Bronchial epithelial cell (primary cell): ENCODE measurements at places on chromosomes 3 and 15.

GRCh38 chr3:127835993-127836882 lies 13.9 kb upstream of the MGLL start:
- no peak for DNase-seq

GRCh38 chr3:193348686-193349085 lies 29.9 kb downstream of the ATP13A5 start:
- DNase-seq: no peak

GRCh38 chr3:125356140-125357026 lies 18.7 kb downstream of the ZNF148 start:
- DNase-seq: no peak

DNA sequence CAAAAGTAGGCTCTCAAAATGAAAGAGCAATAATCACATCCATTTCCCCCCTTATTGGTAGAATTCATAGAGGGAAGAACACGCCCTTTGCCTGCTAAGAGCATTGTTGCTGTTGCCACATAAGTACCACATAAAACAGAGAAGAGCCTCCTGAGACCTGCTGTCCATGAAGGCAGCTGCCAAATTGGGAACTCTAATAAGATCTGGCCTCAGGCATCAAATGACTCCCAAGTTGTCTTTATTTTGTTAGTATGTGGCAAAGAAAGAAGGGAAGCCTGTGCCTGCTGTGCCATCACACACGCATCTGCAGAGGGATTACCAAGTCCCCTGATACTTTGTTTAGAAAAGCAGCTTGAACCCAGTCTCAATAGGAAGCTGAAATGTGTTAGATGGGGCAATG lies 23.9 kb downstream of the VGLL3 start:
- no peak for DNase-seq

DNA sequence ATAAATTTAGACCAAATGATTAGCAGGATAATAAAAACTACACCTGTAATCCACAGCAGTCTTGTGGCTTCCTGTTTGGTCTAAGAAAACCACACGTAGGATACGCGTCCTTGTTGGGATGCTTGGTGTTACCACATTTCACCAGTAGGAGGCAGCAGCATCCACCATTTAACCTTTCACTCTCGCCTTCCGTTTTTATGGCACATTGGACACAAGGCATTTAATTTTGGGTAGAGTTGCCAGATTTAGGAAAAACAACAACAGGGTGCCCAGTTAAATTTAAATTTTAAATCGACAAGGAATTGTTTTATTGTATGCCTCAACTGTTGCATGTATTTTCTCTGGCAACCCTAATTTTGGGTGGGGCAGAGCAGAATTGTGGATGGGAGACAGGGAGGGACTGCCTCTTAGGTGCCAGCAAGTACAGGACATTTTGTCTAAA lies 6.3 kb downstream of the LRRC31 start:
- peak; percentile 79 for DNase-seq

DNA sequence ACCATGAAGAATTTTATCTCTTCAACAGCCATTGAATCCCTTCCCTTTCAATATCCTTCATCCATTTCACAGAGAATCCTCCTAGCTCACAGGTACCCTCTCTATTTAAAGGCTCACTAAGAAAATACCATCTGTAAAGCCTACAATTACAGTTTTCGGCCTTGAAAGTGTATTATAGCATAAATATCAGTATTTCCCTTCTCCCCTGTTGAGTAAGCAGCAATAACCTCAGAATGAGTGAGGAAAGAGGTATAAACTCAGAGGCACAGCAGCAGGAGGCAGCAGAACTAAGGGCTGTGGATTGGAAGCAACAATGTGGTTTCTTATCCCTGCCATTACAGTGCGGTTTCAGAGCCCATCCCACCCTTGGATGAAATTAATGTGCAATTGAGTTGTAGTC lies 360.6 kb upstream of the ATP10A start:
- no peak for DNase-seq

DNA sequence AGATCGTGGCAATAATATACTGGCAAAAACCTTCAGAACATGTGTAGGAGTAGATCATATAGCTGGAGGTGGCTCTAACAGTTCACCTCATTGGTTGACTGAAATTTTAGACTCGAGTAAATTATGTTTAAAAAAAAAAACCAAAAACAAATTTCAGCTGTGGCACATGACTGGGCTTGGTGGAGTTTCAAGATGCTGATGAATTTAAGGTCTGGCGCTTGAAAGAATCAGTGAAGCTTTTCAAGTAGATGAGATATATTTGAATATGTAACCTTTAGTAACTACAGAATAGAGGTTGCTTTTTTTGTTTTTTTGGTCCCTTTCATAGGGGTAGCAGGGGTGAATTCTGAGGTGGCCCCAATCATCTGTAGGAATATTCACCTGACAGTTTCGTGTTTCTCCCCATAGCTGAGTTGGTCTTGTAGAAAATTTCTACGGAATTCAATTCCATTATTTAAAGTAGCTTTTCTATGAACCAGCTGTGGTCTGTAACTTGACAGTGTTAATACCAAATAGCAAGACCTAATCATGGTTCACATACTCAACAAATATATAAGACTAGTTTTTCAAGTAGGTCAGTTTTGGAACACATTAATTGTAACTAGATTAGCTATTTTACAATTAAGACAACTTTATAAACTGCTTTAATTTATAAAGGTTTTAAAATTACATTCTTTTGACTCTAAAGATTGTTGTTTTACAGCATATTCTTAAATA lies 65.6 kb downstream of the MAP4 start:
- no peak for DNase-seq

DNA sequence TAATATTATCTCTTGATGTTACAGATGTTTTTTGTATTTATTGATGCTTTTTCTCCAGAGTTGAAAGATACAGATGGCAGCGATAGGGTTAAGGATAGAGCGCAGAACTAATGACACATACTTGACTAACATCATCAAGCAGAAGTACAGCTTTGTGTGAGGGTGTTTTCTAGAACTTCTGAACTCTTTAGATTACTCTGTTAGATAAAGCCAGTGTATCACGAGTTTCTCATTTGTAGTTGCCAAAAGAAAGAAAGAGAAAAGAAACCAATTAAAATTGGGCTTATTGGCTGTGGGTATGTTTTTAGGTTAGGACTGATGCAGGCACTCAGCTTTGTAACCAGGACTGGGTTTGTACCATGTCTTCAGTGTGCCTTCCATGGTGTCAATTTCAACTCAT lies 6.6 kb upstream of the GPR171 start:
- DNase-seq: peak; percentile 31

DNA sequence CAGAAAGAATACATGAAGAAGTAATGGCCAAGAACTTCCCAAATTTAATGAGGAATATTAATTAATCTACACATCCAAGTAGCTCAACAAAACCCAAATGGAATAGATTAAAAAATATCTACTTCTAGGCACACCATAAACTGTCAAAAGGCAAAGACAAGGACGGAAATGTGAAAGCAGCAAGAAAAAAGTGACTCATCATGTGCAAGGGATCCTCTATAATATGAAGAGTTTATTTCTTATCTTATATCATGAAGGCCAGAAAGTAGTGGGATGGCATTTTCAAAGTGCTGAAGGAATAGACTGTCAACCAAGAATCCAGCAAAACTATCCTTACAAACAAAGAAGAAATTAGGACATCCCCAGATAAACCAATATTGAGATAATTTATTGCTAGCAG lies 73.9 kb upstream of the PRICKLE2 start:
- no peak for DNase-seq

- no peak for DNase-seq
Observed at GRCh38 chr3:132964266-132964665, 73.9 kb upstream of the TMEM108 start.

DNA sequence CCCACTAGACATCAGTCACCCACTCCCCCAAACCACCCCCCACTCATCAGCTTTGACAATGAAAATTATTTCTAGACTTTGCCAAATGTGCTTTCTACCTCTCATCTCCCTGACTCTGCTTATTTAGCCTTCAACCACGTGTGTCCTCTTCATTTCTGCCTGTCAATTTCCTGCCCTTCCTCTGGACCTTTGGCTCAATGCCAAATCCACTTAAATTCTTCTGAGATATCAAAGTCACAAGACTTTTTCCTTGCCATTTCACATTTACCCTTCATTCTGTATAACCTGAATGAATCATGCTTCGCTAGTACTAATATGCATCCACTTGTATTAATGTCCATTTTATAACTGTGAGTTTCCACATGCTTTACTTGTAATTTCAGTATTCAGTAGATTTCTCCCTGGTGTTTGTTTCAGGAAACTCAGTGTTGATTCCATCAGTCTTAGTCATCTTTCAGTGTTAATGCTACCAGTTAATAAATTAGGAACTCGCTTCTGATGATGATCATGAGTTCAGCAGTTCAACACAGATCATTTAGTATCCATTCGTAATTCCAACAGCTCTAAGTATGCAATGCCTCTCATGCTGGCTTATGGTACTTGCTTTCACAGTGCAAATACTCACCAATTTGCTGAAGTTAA lies 128.2 kb upstream of the OSTN start:
- peak; percentile 53 for DNase-seq
